H1 (cell line): ENCODE measurements at places on chromosomes 11 and 22.

DNA sequence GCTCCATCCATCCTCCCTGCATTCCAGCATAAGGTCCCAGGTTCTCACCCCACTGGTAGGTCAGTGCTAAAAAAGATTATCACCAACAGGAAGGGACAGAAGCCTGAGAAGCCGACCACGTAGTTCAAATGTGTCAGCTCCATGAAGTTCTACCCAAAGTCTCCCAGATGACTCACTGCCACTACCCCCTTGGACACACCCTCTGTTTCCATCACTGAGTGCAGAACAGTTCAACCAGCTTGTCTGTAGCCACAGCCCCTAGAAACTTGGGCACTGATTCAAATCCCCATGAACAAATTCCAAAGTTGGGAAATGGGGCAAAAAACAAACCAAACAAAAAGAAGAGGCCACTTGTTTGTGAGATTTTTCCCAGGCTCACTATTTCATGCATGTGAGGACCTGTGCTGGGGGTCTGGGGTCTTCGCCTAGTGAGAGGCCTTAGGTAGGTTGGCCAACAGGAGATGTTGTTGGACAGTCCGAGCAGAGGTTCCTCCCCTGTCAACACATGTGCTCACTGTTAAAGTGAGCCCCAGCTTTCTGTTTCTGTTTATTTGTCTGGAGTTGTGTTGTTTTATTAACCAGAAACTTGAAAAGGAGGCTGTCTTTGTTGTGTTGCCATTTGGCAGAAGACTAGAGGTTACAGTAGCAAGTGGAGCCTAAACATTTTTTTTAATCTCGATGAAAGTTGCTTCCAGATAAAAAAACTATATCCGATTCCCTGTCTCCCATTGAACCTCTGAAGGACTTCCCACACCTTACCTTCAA, 24.2 kb upstream of the FLI1 start:
- no peak for DNase-seq

DNA sequence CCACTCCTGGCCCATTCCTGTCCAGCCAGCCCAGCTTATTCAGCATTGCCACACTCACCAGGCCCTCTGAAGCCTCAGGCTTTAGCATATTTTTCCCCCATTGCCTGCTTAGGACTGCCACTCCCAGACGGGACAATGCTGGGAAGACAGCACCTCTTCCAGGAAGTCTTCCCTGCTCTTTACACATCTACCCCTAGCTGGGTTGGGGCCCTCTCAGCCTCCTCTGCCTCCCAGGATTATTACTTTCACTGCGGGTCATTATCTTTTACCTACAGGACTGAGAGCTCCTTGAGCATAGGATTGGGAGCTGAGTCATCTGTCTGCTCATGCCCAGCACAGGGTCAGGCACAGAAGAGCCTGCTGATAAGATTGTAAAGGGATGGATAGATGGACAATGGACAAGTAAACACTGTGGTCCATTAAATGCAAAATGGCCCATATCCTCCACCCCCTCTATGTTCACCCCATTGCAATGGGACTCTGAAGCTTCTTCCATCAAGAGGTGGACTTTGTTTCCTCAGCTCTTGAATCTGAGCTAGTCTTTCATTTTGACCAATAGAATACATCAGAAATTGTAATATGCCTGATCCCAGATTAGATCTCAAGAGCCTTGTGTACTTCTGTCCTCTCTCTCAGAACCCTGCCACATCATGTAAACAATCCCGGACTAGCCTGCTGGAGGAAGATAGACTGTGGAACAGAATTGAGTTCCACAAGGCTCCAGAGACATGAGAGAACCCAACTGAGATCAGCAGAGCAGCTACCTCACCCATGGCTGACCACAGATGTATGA, 32.0 kb upstream of the LRRC32 start:
- DNase-seq: no peak

DNA sequence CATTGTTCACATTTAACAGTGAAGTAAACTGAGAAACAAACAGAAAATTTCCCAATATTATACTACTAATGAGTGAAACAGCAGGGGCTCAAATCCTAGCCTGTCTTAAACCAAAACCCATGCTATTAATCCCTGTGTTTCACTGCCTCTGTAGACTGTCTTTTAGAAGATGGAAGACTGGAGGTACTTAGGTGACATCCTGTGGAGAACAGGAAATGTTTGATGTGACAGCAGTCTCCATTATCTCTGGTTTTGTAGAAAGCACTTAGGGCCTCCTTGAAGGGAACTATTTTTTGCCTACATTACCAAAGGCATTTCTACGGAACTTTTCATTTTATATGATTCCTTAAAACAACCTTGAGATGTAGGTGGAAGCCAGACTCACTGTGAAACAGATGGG, 288.1 kb upstream of the SORL1-AS1 start:
- DNase-seq: no peak

DNA sequence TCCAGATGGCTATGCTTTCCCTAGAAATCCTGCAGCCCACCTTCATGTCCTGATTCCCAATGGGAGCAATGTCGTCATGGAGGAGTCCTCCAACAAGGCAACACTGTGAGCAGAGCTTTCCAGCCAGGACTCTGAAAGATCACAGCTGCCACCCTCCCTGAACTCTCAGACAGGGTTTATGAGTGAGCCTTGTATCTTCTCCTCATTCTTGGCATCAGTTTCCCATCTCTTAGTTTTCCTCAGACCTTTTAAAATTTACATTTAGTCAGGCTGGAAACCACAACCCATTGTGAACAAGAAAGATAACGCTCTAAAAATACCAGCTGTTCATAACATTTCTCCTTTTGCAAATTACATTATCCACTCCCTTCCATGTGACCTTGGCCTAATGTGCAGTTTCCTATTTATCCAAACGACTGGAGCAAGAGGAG, 15.6 kb upstream of the LYVE1 start:
- no peak for DNase-seq

DNA sequence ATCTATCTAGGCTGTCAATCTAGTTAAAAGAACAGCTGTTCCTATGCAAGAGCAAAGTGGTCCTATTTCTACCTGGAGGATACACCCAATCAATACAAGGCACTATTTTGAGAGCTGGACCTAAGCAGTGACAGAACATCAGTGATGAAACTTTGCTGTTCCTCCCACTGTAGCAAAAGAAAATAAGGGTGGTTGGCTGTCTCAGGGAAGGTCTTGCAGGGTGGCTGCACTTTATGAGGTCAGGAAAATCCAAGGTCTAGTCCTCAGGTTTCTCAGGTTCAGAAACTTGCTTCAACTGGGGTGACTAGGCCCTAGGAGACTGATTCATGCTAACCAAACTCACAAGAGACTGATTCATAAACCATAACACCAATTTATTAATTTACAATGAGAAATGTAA, 11.6 kb downstream of the CPSF7 start:
- DNase-seq: no peak
